Fibroblast of pulmonary artery (primary cell): ENCODE measurements at places on chromosomes 7 and 10.

DNA sequence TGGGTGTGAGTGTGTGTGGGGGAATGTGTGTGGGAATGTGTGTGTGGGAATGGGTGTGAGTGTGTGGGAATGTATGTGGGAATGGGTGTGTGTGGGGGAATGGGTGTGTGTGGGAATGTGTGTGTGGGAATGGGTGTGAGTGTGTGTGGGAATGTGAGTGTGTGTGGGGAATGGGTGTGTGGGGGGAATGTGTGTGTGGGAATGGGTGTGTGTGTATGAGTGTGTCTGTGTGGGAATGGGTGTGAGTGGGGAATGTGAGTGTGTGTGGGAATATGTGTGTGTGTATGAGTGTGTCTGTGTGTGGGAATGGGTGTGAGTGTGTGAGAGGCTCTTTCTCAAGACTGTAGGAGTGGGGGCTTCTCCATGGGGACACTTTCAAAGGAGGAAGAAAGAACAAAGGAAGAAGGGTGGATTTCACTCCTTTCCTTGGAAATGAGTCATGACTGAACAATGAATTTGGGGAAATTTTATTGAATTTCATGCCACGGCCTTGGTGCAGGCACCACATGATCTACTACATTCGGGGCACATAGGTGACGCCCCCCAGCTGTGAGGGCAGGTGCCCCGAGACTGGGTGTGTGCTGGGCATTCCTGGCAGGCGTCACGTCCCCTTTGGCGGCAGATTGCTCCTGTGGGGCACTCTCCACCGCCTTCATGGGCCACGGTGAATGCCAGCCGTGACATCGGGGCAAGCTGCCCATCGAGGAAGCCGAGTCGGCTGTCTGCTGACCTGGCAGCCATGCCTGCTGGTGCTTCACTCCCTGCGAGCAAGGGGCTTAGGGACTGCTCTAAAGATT, 88.8 kb upstream of the INSIG1 start:
- peak; percentile 66 for DNase-seq

- DNase-seq: no peak
Measured at GRCh38 chr7:100567751-100568175, 5.9 kb downstream of the SAP25 start.

DNA sequence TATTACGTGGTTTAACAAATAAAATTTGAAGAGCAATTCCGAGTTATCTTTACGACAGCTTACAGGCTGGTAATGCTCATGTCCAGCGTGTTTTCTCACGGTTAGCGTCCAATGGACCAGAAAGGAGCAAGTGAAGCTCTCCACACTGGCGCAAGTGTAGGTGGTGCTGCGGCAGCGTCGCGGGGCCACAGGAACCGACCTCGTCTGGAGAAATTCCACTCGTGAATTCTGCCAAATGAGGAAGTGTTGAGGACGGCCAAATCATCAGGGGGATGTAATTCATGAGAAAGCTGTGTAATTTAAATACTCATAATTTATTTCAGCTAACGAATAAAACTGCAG, 350 bp upstream of the ZNF37A start:
- DNase-seq: no peak

DNA sequence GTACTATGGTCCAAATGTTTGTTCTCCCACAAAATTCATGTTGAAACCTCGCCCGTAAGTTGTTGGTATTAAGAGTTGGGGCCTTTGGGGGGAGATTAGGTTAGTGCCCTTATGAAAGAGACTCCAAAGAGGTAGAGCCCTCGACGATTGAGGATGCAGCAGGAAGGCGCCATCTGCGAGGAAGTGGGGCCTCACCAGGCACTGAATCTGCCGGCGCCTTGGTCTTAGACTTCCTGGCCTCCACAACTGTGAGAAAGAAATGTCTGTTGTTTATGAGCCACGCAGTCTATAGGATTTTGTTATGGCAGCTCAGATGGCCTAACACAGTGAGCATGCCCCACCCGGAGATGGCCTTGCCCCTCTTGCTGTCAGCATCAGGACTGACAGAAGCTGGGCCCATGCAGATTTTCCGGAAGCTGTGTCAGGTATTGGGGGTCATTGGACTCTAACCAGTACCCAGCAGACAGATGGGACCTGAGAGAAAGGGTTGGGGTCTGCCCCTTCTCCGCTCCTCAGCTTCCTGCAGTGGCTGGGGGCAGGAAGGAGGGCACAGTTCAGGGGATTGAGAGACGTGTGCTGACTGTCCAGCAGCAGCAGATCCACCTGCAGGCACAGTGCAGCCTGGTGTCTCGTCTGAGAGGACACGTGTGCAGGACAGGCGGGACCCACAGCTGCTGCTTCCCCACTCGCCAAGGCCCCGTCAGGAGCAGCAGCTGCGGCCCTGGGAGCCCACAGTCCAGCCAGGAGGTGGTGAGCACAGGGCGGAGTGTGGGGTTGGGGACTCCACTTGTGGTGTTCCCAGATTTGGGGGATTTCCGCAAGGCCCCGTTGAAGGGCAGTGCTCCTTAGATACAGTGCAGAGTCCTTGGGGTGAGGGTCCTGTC, 47.8 kb downstream of the MGMT start:
- no peak for DNase-seq

DNA sequence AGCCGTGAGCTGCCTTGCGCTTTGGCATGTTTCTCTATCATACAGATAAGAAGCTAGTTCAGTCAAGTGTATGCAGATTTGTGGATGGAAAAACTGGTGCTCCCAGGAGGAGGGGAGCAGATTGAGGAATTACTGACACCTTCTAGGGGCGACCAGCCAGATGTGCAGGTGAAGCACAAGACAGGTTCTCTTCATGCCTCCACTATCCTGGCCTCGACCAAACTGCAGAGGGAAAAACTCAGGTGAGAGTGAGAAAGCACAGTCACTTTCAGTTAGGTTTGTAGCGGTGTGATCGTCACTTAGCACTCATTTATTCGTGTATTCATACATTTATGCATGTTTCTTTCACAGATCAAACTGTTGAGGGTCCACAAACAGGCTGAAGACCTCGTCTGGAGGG, 600 bp upstream of the DBNL start:
- no peak for DNase-seq

- DNase-seq: peak; percentile 94
Measured at GRCh38 chr7:34277016-34277802, 371.9 kb downstream of the BMPER start.

GRCh38 chr10:125264757-125265578, 104.6 kb upstream of the CTBP2 start:
- DNase-seq: no peak

- no peak for DNase-seq
Measured at GRCh38 chr7:102297487-102298218, 11.0 kb downstream of the SH2B2 start.

- DNase-seq: no peak
Measured at GRCh38 chr10:125757742-125758141, 17.9 kb downstream of the MMP21 start.

- peak; percentile 38 for DNase-seq
Measured at GRCh38 chr10:110008518-110009339, 945 bp downstream of the ADD3 start.
